ENCODE measurements at places on chromosomes 5 and 9.

- H3K36me3 ChIP-seq, result no peaks in the 10 kb centered on the region
- H3K27ac ChIP-seq, result no peak overlapping the region
- peaks cover 5% of the 10 kb centered on the region for H3K27me3 ChIP-seq
- no peaks in the 10 kb centered on the region for H3K4me1 ChIP-seq
Measured at GRCh38 chr5:10936081-10936855, 175.2 kb upstream of the DAP start.

DNA sequence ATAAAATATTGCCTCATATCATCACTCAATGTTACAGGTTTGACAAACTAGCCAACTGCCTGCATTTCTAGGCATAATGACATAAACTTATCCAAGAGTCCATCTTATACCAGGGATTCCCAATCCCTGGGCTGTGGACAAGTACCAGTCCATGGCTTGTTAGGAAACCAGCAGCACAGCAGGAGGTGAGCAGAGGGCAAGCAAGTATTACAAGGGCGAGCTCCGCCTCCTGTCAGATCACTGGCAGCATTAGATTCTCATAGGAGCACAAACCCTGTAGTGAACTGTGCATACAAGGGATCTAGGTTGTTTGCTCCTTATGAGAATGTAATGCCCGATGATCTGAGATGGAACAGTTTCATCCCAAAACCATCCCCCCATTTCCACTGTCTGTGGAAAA lies 144.9 kb downstream of the PRKACG start:
- H3K27me3 ChIP-seq, result no peaks in the 10 kb centered on the region
- H3K4me1 ChIP-seq, result no peaks in the 10 kb centered on the region
- H3K4me3 ChIP-seq, result no peak overlapping the region

GRCh38 chr5:105587963-105588662 lies 2025.5 kb upstream of the NUDT12 start:
- DNase-seq, result no peak
- no peaks in the 10 kb centered on the region for H3K36me3 ChIP-seq
- no peaks in the 10 kb centered on the region for H3K4me1 ChIP-seq
- no peak overlapping the region for H3K27ac ChIP-seq
- H3K27me3 ChIP-seq, result no peaks in the 10 kb centered on the region
- H3K4me3 ChIP-seq, result no peak overlapping the region

DNA sequence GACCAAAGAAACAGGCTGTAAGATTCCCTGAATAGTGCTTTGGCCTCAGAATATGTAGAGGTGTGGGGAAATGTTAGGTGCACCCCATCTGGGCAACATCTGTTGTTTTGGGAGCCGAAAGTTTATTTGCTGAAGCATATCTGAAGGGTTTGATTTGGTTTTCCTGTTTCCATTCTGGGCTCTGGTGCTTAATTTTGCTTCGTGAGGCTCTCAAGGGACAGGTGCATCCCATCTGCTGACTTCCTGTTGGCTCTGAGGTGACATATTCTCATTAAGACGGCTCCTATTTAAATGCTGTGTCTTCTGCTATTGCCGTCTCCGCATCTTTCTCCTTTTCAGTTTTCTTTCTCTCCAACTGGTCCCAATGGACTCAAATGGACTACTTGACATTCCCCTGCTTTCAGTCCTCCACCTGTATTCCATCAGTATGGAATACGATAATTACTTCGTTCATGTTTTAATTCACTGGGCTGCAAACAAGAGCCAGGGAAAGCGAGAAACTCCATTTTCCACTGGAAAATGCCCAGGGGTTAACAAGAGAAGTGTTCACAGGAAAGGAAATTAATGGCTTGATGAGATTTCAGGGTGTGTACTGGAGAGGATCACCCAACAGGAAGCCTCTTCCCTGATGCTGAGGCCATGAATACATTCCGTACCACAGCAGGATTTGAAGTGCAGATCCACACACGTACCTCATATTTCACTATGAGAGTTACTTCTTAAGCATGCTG lies 104.0 kb downstream of the MTX3 start:
- no peak overlapping the region for H3K4me3 ChIP-seq
- H3K4me1 ChIP-seq, result peaks cover 33% of the 10 kb centered on the region
- no peak overlapping the region for H3K27ac ChIP-seq
- no peaks in the 10 kb centered on the region for H3K27me3 ChIP-seq

DNA sequence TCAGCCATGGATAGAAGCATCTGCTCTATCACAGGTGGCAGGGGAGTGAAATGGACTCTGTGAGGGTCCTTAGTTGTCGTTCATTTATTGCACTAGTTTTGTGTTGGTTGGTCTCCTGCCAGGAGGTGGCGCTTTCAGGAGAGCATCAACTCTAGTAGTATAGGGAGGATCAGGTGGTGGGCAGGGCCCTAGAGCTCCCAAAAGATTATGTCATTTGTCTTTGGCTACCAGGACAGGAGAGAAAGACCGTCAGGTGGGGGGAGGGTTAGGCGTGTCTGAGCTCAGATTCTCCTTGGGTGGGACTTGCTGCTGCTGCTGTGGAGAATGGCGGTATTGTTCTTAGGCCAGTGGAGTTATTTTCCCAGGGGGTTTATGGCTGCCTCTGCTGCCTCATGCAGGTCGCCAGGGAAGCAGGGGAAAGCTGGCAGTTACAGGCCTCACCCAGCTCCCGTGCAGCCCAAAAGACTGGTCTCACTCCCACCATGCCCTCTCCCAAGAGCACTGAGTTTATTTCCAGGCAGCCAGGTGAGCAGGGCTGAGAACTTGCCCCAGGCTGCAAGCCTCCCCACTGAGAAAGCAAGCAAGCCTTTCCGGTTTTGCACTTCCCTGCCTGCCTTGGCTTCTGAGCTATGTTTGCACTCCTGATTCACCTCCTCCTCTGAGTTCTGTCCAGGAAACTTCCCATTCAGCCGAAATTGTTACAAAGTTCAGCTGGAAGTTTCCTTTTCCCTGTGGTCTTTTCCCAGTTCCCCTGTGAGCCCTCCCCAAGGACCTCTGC lies 317.3 kb downstream of the TAF11L14 start:
- no peaks in the 10 kb centered on the region for H3K4me1 ChIP-seq
- DNase-seq, result no peak
- H3K36me3 ChIP-seq, result no peaks in the 10 kb centered on the region
- H3K27me3 ChIP-seq, result no peaks in the 10 kb centered on the region
- no peak overlapping the region for H3K27ac ChIP-seq

DNA sequence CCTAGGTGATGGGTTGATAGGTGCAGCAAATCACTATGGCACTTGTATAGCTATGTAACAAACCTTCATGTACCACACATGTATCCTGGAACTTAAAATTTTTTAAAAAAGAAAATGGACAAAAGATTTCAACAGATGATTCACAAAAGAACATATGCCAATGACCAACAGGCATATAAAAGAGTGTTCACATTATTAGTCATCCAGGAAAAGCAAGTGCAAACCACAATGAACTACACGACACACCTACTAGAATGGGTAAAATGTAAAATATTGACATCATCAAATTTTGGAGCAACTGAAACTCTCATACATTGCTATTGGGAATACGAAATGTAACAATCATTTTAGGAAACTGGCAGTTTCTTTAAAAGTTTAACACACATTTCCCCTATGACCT lies 109.9 kb downstream of the YIPF5 start:
- H3K36me3 ChIP-seq, result no peaks in the 10 kb centered on the region
- no peak overlapping the region for H3K4me3 ChIP-seq
- H3K27me3 ChIP-seq, result peaks cover 17% of the 10 kb centered on the region

DNA sequence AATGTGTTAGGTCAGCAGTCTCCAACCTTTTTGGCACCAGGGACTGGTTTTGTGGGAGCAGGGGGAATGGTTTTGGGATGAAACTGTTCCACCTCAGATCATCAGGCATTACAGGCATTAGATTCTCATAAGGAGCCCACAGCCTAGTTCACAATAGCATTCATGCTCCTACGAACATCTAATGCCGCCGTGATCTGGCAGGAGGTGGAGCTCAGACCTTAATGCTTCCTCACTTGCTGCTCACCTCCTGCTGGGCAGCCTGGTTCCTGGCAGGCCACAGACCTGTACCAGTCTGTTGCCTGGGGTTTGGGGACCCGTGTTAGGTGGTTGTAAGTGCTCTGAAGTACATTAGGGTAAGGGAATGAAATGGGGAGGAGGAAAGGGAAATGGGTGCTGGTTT lies 9.7 kb upstream of the CTNNA1 start:
- H3K27me3 ChIP-seq, result no peaks in the 10 kb centered on the region
- no peak overlapping the region for H3K27ac ChIP-seq
- peaks cover 37% of the 10 kb centered on the region for H3K4me1 ChIP-seq
- no peaks in the 10 kb centered on the region for H3K36me3 ChIP-seq
- DNase-seq, result no peak

DNA sequence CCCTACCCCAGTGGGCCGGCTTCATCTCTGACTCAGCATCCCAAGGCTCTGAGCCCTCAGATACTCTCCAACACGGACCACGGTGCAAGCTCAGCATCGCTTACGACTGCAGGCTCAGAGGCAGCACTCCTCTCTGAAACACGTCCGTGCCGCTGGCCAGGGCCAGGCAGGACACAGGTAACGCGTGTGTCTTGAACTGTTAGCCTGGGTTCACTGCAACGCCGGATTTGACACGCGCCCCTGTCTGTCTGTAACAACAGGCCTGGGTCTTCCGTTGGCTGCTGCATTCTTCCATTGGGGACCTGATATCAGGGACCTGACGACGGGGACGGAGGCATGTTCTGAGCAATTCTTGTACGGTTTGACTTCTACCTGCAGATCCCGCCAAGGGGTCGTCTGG lies 6.4 kb downstream of the SLC6A3 start:
- no peak overlapping the region for H3K4me3 ChIP-seq
- H3K27ac ChIP-seq, result no peak overlapping the region
- H3K36me3 ChIP-seq, result peaks cover 6% of the 10 kb centered on the region

DNA sequence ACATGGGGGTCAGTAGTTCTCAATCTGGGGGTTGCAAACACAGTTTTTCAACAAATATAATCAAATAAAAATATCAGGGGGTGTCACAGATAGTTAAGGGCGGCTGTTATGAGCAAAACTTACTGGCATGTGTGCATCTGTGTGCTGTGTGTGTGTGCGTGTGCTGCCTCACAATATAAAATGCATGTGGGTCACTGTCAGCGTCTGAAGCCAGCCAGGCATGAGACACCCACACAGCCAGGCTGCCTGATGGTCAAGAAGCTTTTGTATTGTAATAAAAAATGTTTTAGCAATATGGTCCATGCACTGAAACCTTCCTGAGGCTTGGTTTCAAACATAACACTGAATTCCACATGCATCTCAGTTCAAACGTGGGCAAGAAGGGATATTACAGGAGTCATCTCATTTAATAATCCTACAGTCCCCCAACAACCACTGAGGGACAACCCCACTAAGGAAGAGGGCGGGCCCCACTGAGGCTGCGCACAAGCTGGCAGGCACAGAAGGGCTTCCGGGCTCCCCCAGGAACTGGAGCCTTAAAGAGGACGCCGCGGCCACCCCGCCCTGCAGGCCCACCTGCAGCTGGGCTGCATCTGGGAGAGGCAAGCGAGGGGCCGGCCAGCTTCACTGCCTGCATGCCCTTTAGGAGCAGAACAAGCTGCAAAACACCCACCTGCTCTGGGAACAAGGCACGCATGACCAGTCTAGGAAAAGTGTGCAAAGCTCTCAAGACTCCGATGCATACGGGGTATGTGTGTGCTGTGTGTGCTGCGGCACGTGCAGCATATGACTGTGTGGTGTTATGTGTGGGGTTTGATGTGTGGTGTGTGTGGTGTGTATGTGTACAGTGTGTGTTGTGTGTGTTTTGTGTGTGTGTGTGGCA lies 14.1 kb downstream of the SEMA4D start:
- peak; percentile 74 for DNase-seq
- H3K36me3 ChIP-seq, result peaks cover 32% of the 10 kb centered on the region
- no peaks in the 10 kb centered on the region for H3K27me3 ChIP-seq
- peak overlapping the region; percentile 85 for H3K27ac ChIP-seq

DNA sequence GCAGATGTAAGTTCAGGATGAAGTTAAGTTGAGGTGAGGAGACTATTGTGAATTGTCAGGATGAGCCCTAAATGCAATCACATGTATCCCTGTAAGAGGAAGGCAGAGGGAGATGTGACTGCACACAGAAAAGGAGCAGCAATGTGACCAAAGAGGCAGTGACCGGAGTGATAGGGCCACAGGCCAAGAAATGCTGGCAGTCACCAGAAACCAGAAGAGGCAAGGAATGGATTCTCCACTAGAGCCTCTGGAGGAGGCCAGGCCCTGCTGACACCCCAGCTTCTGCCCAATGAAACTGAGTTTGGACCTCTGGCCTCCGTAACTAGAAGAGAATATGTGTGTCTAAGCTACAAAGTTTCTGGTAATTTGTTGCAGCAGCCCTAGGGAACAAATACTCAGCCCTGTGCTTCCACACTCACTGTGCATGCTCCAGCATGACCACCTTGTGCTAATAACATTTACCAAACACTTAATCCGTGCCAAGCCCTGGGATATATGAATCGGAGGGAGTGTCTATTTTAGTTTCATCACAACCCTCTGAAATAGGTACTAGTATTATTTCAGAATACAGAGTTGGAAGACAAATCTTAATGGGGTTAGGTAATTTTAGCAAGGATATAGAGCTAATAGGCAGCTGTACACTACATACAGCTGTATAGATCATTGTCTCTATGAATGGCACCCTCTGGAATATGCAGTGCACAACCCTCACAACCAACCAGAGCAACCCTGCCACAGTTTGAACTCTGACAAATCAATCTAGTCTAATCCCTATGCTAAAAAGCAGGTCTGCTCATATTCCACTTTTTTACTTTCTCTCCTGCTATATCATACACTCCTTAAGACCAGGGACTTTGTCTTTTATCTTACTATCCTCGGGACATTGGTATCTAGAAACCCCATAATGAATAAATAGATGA lies 7.8 kb upstream of the GPX8 start:
- DNase-seq, result no peak
- no peaks in the 10 kb centered on the region for H3K4me1 ChIP-seq
- H3K27me3 ChIP-seq, result peaks cover 40% of the 10 kb centered on the region

DNA sequence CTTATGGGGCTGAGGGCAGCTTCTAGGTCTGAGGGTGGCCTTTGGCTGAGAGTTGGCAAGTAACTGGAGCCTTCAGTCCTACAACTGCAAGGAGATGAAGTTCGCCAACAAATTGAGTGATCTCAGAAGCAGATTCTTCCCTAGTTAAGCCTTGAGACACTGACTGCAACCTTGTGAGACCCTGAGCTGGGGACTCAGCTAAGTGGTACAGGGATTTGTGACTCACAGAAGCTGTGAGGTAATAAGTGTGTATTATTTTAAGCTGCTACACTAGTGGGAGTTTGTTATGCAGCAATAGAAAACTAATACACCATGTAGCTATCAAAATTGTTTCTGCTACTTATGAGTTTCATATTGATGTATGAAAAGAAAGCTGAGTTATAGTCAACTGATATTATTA lies 279.2 kb downstream of the PIK3R1 start:
- DNase-seq, result no peak
- H3K36me3 ChIP-seq, result peaks cover 8% of the 10 kb centered on the region
